ENCODE measurements at places on chromosomes 6 and 20.
A peak's percentile ranks its signal among the peaks of the same experiment; 100 is the strongest.

DNA sequence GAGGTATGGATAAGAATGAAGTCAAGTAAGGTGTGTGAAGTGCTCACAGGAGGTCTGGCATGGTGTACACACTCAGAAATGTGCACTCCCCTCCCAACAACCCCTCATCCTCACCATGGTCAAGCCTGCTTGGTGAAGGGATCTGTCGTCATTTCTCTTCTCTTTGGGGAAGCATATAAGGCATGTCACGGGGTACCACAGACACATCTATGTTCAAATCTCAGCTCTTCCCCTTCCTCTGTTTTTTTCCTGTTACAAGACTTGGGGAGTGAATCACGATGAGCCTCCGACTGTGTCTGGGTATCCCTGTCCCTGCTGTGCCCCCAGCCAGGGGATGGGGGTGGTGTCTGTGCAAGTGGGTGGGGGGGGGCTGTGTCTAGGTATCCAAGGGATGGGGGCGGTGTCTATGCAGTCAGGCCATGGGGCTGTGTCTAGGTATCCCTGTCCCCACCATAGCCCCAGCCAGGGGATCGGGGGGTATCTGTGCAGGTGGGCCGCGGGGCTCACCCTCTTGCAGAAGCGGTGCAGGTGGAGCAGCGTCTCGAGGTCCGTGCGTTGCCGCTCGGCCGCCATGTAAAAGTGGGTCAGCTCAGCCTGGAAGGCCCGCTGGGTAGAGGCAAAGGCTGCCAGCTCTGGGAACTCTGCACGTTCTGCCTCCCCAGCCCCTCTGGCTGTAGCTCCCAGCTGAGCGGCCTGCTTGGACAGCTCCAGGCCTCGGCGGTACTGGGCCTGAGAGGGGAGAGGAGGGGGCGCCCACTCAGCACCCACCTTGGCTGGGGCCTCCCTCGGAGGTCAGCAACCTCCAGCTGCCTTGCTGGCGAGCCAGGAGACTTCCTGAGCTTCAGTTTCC is 43.6 kb downstream of the KIAA1755 start:
- DNase-seq = no peak

DNA sequence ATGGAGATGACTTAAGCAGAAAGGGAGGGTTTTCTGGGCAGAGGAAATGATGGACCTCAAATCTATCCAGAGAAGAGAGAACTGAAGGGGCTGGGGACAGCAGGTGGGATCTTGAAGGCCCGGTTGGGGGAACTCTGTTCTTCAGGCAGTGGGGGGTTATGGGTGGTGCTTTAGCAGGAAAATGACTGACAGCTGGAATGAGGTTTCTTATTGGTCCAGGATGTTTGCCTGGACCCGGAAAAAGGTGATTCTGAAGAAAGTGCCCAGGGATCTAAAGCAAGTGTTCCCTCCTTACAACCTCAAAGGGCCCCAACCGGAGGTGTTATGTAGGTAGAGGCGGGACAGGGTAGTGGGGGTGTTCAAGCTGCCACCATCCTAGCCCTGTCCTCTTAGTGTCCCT is 11.3 kb upstream of the LKAAEAR1 start:
- DNase-seq = no peak

- DNase-seq = no peak
Observed at GRCh38 chr6:133746417-133746770, 142.5 kb upstream of the TCF21 start.

GRCh38 chr6:100808638-100809275 is 72.4 kb downstream of the ASCC3 start:
- no peak for DNase-seq

GRCh38 chr6:149963212-149963461 is 606 bp upstream of the ULBP1 start:
- peak; percentile 53 for DNase-seq

DNA sequence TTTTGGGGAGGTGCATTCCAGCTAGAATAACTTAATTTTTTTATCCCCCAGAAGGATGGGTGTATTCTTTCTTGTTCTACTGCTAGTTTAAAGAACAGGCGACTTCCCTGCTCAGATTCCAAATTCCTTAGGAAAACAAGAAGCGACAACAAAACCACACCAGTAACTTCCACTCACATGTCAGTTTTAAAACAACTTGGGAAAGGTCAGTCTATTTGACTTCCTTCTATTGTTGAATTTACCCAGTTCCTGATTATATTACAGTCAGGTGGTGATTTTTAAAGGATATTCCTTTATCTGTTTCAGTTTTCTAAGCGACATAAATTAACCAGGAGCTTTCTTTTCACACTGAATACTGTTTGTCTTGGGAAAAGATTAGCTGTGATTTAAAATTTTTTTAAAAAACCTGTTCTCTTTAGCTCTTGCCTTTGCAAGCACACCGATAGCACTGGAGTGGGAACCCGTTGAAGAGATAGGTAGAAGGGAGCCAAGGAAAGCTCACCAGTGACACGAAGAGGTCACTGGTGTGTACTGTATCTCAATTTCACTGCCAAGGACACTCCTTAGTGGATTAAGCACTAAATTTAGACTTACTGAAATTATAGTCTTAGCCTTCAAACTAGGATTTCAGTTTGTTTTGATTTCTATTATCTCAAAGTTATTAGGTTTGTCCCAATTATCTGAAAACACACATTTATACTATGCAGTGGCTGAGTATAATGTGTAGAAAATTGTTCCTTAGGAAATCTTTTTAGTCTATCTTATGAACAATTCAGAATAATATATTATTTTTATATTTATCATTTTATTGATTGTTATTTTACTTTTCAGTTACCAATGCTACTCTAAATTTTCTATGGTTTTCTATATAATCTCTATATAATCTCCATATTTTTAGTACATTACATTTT is 22.3 kb downstream of the MARCKS start:
- DNase-seq = peak; percentile 12

DNA sequence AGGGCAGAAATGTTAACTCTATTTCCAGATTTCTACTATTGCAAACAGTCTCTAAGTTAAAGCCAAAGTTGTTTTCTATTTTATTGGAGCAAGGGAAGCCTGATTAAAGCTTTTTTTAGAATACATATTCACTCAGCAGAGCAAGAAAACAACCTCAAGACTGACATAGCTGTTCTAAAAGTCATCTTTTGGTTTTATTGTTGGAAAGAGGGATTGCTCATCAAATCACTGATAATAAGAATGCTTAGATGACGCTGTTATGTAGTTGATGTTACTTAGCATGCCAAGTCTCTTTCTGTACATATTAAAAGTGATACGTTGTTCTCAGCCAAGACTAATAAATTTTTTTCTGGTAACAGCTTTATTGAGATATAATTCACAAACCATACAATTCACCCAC is 172.6 kb upstream of the LAMA2 start:
- DNase-seq = no peak

- no peak for DNase-seq
Observed at GRCh38 chr20:35762461-35762860, 9.4 kb upstream of the PHF20 start.

DNA sequence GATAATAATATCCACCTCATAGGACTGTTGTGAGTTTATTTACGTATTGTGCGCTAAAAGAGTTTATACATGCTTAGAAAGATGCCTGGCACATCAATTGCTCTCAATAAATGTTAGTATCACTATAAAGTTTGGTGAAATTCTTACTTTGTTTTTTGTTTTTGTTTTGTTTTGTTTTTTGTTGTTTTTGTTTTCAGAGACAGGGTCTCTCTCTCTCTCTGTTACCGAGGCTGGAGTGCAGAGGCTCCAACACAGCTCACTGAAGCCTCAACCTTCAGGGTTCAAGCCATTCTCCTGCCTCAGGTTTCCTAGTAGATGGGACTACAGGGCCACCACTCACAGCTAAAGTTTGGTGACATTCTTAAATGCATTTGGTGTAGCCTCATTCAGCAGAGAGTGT is 32.2 kb upstream of the BTN3A2 start:
- DNase-seq = no peak

DNA sequence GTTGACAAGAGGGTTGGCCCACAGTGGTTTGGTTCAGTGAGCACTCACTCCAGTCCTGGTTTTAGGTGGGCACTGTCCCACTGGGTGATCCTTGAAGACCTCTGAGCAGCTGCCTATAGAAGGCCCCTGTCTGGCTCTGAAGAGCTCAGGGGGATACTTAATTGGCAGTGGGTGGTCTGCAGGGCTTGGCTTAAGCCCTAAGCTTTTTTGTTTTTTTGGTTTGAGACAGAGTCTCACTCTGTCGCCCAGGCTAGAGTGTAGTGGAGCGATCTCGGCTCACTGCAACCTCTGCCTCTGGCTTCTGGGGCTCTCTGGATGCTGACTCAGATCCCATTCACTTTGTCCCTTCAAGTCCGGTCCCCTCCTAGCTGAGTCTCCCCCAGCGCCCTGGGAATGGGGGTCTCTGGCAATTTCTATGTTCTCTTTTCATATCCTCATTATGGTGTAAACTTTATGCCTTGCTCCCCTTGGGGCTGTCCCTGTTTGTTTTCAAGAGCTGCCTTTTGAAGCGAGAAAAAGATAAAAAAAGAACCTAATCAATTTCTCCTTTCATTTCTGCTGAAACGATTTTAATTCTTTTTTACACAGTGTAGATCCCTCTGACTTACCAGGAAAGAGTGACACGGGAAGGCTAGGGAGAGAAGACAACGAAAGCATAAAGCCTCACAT is 12.2 kb upstream of the KCNG1 start:
- no peak for DNase-seq

GRCh38 chr6:69796073-69796641 is 653 bp downstream of the LMBRD1 start:
- peak; percentile 84 for DNase-seq

GRCh38 chr6:135906542-135906941 is 55.0 kb downstream of the PDE7B start:
- no peak for DNase-seq

Measured in CD4-positive, alpha-beta T cell treated with Interleukin-10 for 1 hour (primary cell).